ENCODE measurements at places on chromosomes 13 and 19.

- DNase-seq = no peak
Observed at GRCh38 chr19:8196271-8196927, 12.8 kb upstream of the CERS4 start.

- no peak for DNase-seq
Observed at GRCh38 chr13:72500851-72501250, 226.6 kb downstream of the MZT1 start.

GRCh38 chr13:31982540-31982939 lies 49.0 kb upstream of the FRY start:
- DNase-seq = no peak

GRCh38 chr13:112849500-112849899 lies 119.5 kb upstream of the MCF2L start:
- no peak for DNase-seq

- DNase-seq = no peak
Observed at GRCh38 chr13:29858667-29859066, 8.2 kb upstream of the UBL3 start.

- DNase-seq = no peak
Observed at GRCh38 chr19:34504809-34505291, 23.3 kb downstream of the WTIP start.

DNA sequence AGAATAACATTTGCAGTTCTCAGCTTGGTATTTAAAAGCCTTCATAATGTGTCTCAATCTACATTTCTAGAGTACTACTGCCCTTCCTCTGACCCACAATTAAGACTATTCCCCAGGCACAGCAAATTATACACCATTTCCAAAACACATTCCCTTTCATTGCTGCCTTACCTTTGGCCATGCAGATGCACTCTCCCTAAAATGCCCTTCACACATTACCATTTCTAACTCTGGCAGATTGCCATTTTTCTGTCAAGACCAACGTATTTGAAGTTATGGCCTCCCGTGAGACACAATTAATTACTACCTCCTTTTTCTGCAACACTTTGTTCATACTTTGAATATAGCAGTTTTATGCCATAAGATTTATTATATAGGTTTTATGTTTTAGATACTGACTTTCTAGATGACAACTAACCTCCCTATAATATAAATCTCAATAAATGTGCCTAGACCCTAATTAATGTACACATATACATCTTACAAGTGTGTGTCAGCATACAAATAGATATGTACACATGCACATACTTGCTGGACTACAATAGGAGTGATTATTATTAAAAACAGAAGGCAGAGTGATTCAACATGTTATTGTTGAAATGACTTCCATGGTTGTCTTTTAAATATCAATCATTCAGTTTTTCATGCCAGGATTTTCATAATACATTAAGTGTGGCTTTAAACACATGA lies 2902.5 kb downstream of the PCDH9 start:
- no peak for DNase-seq

GRCh38 chr19:49447485-49448431 lies 3.9 kb downstream of the PIH1D1 start:
- no peak for DNase-seq

GRCh38 chr13:27860743-27861142 lies 59.1 kb upstream of the PDX1 start:
- no peak for DNase-seq

GRCh38 chr13:113646376-113646775 lies 11.6 kb downstream of the ATP4B start:
- DNase-seq = no peak

- DNase-seq = no peak
Observed at GRCh38 chr13:102812611-102813287, 13.8 kb downstream of the BIVM start.

- no peak for DNase-seq
Observed at GRCh38 chr13:75788481-75788981, 152.4 kb downstream of the LMO7 start.

DNA sequence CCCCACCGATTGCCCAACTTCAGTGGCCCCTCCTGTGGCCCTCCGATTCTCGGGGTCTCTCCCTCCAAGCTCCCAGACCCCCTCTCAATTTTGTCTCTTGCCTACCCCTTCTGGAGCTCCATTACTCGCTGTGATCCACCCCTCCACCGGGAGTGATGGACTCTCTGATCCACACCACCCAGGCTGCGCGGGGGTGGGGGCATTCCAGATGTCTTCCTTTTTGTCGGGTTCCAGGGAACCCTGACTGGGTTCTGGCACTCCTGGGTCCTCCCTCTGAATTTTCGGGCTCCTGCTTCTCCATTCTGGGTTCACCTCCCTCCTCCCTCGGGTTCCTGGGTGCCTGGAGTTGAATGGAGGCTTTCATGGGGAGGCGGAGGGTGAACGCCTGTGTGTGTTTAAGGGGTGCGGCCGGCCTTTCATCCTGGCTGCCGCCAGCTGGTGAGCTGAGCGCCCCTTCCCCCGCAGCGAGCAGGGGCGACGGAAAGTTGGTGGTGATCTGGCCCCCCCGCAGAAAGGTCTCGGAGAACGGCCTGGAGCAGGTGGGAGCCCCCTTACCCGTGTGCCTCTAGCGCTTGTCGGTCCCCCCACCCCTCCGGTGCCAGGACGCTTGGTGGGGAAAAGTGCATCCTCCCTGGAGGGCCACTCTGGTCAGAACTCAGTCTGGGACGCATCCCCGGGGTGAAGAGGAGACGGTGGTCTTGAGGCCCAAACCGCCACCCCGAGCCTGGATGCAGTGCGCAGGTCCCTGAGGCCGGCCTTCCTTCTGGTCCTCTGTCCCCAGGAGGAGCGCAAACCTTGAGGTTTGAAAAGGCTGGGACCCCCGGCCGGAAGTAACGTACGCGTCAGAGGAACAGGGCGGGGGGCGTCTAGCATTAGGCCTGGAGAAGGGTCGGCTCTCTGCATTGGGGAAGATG lies 1.6 kb downstream of the MISP3 start:
- no peak for DNase-seq

DNA sequence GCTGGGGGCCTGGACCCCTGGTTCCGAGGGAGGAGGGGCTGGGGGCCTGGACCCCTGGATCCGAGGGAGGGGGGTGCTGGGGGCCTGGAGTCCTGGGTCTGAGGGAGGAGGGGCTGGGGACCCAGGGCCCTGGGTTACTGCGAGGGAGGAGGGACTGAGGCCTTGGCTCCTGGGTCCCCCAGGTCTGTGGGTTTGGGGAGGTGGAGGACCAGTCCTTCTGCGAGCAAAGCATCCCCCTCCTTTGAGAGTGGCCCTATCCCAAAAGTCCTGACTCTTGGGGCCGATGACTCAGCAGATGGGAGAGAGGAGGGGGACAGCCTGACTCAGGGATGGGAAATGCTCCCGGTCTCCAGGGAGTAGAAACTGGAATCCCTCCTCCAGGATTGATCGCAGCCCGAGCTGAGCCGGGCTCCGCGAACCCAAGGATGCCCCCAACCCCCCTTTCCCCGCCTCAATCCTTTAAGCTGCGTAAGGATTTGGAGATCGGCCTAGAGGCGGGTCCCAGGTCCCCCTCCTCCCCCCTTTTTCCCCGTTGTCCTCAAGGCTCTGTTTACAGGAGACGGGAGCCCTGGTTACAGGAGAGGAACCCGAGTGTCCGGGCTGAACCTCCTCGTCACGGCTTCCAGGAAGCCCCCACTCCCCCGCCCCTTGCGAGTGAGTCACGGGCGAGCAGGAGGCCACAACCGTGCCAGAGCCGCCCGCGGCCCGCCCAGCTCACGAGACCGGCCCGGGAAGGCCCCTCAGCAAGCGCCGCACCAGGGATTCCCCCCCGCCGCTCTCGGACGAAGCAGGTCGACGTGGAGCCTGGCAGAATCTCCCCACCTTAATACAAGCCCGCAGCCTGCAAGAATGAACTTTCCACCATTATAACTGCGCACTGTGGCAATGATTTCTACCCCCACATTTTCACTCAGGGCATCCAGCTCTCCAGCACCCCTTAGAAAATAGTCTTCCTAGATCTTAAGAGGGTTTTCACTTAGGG lies 3.0 kb upstream of the ZFP36 start:
- DNase-seq = peak; percentile 92

- DNase-seq = peak; percentile 54
Observed at GRCh38 chr19:7191946-7192691, 102.1 kb downstream of the INSR start.

DNA sequence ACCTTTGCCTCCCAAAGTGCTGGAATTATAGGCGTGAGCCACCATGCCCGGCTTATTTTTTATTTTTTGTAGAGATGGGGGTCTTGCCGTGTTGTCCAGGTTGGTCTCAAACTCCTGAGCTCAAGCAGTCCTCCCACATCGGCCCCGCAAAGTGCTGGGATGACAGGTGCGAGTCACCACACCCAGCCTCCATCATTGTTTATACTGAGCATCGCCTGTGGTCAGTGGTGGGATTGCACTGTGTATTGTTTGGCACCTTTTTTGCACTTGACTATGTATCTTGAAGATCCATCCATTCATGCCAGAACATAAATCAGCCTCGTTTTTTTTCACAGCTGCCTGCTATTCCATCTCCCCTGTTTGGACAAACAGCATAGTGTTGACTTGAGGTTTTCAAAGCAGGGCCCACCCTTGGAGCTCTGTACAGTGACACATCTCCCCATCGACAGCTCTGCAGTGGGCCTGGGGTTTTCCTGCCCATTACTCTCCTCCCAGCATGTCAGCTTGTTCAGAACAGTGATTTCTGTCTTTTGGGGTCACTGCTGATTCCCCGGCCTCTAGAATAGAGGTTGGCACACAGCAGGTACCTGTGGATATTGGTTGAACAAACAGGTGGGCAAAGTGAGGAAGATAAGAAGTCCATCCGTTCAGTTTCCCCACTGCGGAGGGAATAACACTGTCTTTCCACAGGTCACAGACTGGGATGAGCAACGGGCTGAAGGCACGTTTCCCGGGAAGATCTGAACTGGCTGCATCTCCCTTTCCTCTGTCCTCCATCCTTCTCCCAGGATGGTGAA lies 8.2 kb upstream of the UPK1A start:
- DNase-seq = no peak

DNA sequence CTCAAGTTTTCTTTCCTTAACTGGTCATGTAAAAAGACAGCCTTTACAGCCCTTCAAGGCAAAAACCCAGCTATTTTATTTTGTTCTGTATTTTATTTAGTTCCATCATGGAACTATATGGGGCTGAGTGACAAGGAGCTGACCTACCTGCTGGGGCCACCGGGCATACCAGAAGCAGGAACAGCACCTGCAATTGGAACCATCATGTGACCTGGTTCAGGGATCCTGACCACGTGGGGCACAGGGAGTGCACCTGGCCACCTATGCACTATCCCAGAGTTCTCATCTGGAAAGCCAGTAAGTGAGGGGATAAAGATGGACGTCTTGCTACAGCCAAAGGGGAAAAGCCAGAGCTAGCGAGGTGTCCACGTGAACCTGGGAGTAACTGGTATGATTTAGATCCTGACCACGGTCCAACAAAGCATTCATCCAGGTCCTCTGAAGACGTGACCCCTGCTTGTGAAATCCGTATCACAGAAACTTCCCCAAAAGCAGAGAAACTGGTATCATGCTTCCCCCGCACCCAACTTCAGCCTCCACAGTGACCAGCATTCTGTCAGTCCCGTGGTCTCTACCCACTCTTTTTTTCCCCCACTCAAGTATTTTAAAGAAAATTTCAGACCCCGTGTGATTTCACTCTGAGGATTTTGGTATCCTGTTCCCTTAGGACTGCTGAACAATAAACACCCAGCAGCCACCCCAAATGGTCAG lies 40.5 kb upstream of the SLC15A1 start:
- DNase-seq = no peak

- DNase-seq = no peak
Observed at GRCh38 chr13:35219021-35219420, 257.5 kb downstream of the MAB21L1 start.

DNA sequence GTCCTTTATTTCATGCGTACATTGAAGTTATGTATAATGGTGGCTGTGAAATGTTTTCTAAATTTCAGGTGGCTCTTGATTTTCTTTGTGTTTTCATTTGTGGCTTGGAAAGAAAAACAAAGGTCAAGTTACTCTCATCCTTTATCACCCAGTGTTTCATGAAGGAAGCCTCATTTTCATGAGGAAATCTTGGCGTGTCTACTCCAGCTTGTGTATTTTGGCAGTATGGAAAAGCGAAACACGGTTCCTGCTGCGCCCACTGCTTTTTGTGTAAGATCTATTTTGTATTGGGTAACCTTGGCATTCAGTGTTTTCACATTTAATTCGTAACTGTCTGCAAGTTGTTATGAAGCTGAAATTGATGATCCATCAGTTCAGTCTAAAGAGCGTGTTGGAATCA lies 147.0 kb upstream of the RNF113B start:
- no peak for DNase-seq

DNA sequence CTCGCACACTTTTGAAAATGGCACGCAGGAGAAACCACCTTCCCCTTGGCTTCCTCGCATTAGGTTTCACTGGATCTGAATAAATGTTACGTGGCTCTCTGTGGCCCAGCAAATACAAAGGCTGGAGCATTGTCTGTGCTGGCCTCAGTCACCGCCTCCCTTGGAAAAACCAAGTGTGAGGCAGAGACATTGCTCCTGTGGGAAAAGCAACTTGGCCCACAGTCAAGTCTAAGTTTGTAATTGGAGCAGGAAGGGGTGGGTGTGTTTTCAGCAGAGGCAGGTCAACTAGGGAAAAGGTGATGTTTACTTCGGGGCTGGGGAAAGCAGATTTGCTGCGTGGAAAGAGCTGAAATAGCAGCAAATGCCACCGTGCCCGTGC lies 101.6 kb downstream of the IRS2 start:
- DNase-seq = no peak

DNA sequence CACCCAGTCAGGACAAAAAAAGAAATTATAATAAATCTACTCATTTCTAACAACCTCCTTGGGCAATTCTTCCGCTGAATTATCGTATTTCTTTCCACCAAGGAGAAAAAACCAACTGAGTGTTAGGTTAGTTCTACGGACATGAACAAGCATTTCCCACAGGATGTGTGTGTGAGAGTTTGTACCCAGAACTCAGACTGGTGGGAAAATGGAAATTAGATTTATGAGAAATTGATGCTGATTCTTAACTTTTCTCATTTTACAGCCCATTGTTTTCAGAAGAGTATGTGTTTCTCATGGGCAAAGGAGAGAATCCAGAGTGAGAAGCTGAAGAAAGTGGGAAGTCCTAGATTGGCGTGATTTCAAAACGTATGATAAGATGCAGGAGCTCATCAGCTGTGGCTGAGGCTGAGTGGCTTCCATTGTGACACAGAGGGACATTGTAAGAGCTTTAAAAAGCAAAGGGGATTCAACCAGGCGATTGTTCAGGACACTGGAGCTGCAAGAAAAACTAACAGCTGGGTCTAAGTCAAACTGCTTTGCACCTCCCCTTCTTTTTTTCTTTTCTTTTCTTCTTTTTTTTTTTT lies 184.7 kb upstream of the ARGLU1 start:
- DNase-seq = no peak

DNA sequence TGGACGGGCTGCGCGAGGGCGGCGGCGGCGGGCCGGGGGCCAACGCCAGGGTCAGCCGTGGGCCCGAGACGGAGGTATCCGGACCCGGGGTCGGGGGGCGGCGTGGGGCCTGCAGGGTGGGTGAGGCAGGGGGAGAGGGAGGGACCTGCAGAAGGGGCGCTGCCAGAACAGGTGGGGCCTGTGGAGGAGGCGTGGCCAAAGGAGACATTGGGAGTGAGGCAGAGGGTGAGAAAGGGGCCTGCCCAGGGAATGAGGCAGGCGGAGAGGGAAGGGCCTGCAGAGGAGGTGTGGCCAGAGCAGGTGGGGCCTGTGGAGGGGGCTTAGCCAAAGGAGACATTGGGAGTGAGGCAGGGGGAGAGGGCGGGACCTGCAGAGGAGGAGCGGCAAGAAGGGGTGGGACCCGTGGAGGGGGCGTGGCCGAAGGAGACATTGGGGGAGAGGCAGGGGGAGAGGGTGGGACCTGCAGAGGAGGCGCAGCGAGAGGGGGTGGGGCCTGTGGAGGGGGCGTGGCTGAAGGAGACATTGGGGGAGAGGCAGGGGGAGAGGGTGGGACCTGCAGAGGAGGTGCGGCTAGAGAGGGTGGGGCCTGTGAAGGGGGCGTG lies 4.2 kb downstream of the PRR36 start:
- DNase-seq = peak; percentile 80

GRCh38 chr19:50952910-50953309 lies at the start of gene KLK5:
TSS of gene KLK5 (minus strand) at chr19:50953038. CDS start at chr19:50952657, 381 bp downstream.
- no peak for DNase-seq
